Dermis lymphatic vessel endothelial cell (primary cell): ENCODE measurements at places on chromosomes 12 and 14. TPM values are rescaled to one million over a fixed set of nuclear protein-coding genes. Genes with fewer than 3 reads are reported as not detected.

Gene TBX3
- total RNA-seq: 0.22 and 1.0 TPM in 2 replicates

Gene COX8C
- total RNA-seq: not detected in 2 replicates

Gene HOXC11
- 0.11 TPM in 1 of 2 replicates, not detected in the other for total RNA-seq

Gene NTF3
- total RNA-seq: 0.09 and 0.11 TPM in 2 replicates

Gene RERG
- not detected in 2 replicates for total RNA-seq

Gene XRCC3
- total RNA-seq: 5.7 and 7.2 TPM in 2 replicates

Gene OR4E2
- total RNA-seq: not detected in 2 replicates

Gene DERA
- 52.3 and 56.1 TPM in 2 replicates for total RNA-seq

Gene KRT71
- not detected in 2 replicates for total RNA-seq
